ENCODE measurements at places on chromosomes 4 and X. TPM values are rescaled to one million over a fixed set of nuclear protein-coding genes. Genes with fewer than 3 reads are reported as not detected.

DNA sequence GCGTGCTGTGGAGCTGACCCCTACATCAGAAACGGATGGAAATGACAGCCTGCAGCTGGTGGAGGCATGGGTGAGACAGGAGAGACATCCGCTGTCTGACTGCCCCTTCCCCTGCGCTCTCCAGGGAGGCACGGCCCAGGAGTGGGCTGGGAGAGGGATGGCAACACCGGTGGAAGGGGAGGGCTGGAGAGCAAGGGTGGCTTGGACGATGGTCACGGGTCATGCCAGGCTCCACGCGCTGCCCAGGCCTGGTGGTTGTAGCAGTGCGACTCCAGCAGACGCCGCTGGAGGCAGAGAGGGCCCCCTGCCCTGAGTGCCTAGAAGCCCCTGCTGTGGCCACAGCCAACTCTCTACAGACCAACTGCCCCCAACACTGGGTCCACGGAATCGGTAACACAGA, 47.9 kb downstream of the GAK start:
- no peaks in the 10 kb centered on the region for H3K4me1 ChIP-seq
- no peak for DNase-seq
- no peak overlapping the region for H3K27ac ChIP-seq
- no peaks in the 10 kb centered on the region for H3K27me3 ChIP-seq
- H3K36me3 ChIP-seq = no peaks in the 10 kb centered on the region

DNA sequence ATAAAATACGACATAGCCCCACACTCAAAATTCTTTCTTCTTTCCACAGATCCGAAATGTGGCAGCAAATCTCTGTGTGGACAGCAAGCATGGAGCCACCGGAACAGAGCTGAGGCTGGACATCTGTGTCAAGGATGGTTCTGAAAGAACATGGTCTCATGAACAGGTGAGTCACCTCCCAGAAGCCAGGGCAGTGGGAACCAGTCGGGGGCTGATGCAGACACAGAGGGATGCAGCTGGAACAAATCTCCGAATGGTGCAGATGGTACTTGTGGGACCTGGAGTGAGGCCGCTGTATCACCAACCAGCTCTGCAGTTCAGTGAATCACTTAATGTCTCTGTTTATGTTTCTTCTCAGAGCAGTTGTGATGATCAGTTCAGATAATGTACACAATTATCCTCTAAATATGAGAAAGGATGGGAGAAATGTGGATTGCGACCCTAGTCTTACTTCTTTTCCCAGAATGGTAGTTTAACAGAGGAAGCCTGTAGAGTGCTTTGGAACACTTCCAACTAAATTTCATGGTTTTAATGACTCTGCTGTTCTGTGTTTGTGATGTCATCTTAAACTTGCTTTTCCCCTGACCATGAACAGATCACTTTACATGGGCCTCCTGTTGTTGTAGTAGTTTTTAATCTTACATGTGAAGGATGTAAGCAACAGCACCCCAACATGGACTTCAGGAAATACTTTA, 159.3 kb upstream of the GALNT7 start:
- no peaks in the 10 kb centered on the region for H3K36me3 ChIP-seq
- peaks cover 8% of the 10 kb centered on the region for H3K4me1 ChIP-seq
- DNase-seq = no peak
- no peak overlapping the region for H3K4me3 ChIP-seq
- H3K27me3 ChIP-seq = no peaks in the 10 kb centered on the region
- H3K27ac ChIP-seq = no peak overlapping the region

- H3K27ac ChIP-seq = no peak overlapping the region
- H3K36me3 ChIP-seq = no peaks in the 10 kb centered on the region
- no peaks in the 10 kb centered on the region for H3K27me3 ChIP-seq
- DNase-seq = no peak
- no peaks in the 10 kb centered on the region for H3K4me1 ChIP-seq
These were observed 5.3 kb downstream of the RS1 start for GRCh38 chrX:18666614-18667013.

DNA sequence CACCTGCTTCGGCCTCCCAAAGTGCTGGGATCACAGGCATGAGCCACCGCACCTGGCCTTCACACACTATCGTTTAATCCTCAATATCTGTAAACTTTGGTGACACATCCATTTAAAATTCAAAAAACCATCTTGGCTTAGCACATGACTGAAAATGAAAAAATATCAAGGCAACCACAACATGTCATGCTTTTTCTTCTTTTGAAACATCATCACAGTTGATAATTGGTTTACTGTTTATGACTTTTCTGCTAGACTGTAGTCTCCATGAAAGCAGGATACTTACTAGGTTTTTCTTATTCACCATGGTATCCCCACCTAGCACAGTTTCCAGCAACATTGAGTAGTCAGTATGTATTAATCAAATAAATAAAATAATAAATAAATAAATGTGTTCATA, 11.0 kb downstream of the GNRHR start:
- no peak overlapping the region for H3K4me3 ChIP-seq
- no peak overlapping the region for H3K27ac ChIP-seq
- no peaks in the 10 kb centered on the region for H3K4me1 ChIP-seq
- DNase-seq = no peak

- no peaks in the 10 kb centered on the region for H3K4me1 ChIP-seq
- H3K27ac ChIP-seq = no peak overlapping the region
These were observed 832.7 kb upstream of the INTU start for GRCh38 chr4:126799971-126800574.

- no peaks in the 10 kb centered on the region for H3K27me3 ChIP-seq
- no peak overlapping the region for H3K4me3 ChIP-seq
- H3K27ac ChIP-seq = no peak overlapping the region
- no peaks in the 10 kb centered on the region for H3K4me1 ChIP-seq
These were observed 42.0 kb upstream of the MXRA5 start for GRCh38 chrX:3388457-3388856.

DNA sequence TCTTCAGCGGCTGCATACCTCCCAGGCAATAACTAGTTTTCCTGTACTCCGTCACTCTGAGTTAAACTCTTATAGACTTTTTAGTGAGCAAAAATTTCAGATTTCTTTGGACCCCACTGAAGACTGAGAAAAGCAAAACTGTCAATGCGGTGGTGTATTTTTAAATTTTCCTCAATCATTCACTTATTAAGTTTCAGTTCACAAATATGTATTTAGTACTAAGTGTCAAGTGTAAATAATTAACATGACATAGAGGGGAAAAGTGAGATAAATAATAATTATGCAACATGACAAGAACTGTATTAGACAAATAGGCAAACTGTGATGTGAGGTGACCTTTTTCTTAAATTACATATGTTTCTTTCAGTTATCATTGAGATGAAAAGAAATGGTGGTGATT, 124.4 kb downstream of the NAF1 start:
- H3K4me1 ChIP-seq = no peaks in the 10 kb centered on the region
- H3K36me3 ChIP-seq = no peaks in the 10 kb centered on the region
- H3K27me3 ChIP-seq = no peaks in the 10 kb centered on the region
- DNase-seq = no peak
- no peak overlapping the region for H3K27ac ChIP-seq
- H3K4me3 ChIP-seq = no peak overlapping the region

GRCh38 chr4:129046055-129046959, 47.0 kb downstream of the SCLT1 start:
- no peaks in the 10 kb centered on the region for H3K27me3 ChIP-seq
- no peak overlapping the region for H3K4me3 ChIP-seq
- no peaks in the 10 kb centered on the region for H3K36me3 ChIP-seq
- H3K27ac ChIP-seq = no peak overlapping the region
- DNase-seq = no peak

DNA sequence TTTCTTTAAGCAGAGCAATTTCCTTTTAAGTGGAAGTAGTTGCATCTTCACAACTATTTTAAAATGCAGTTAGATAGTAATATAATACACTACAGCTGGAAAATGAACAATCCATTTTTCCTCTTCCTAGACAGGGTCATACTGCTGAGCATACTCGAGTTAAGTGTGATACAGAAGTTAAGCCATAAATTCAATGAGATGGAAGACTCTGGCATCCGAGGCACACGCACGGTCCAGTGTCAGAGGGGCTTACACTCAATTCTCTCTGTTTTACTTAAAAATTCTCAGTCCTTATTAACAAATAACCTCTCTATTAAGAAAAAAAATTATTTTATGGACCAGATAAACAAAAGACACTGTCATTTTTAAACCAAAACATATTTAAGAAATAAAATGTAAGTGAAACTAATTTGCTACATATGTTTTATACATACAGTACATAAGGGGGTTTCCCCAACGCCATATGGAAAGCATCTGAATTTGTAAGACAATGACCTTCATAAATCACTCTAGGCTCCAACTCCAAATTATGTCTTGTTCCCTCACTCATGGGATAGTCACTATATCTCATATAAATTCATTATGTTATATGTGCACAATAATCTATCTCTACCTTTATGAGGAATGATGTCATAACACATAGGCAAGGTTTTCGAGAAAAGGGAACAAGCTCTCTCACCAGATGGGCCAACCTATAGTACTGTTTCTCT, 315.3 kb downstream of the PAPSS1 start:
- H3K27me3 ChIP-seq = no peaks in the 10 kb centered on the region
- no peak overlapping the region for H3K4me3 ChIP-seq

DNA sequence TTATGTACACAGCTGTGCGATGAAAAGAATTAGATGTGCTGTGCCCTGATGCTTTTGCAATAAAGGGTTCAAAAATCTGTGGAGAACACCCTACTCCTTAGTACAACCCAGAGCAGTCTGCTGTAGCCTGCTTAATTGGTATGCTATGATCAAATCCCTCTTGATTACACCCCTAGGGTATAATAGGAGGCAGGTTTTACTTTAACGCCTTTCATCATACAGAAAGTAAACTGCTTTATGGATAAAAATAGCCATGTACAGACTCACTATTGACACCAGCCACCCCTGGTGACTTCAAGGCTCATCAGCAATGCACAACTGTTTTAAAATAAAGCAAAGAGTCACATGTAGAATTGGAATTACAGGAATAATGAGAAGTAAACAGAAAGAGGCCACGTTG, 315.3 kb downstream of the DMD start:
- no peaks in the 10 kb centered on the region for H3K4me1 ChIP-seq
- no peaks in the 10 kb centered on the region for H3K36me3 ChIP-seq
- no peaks in the 10 kb centered on the region for H3K27me3 ChIP-seq
- H3K4me3 ChIP-seq = no peak overlapping the region

DNA sequence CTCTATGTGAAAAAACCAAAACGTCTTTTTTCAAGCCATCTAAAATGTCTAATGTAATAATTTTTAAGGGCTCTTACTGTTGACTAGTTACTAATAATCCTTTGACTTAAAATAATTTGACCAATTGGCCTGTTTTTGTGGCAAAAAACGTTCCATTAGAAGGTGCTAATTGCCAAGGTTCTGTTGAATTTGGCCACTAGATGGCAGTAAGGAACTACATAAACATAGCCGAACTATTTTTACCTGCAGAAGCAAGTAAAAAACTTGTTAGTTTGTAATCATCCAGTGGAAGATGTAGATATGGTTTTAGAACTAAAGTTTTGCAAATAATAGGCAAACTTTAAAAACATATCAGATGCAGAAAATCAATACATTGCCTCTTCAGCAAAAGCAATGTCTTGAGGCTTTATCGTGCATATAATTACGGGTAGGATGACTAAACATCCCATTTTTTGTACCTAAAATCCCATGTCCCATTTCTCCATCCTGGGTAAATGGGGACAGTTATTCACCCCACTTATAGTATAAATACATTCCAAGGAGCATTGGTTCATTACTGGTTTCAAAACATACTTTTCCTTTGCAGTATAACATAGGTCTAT, 57.6 kb downstream of the PROM1 start:
- DNase-seq = peak; percentile 41
- H3K36me3 ChIP-seq = no peaks in the 10 kb centered on the region
- no peak overlapping the region for H3K27ac ChIP-seq

GRCh38 chrX:37712458-37712857, 26.9 kb downstream of the XK start:
- no peak overlapping the region for H3K4me3 ChIP-seq
- no peak overlapping the region for H3K27ac ChIP-seq
- H3K36me3 ChIP-seq = no peaks in the 10 kb centered on the region
- no peaks in the 10 kb centered on the region for H3K4me1 ChIP-seq
- H3K27me3 ChIP-seq = no peaks in the 10 kb centered on the region

DNA sequence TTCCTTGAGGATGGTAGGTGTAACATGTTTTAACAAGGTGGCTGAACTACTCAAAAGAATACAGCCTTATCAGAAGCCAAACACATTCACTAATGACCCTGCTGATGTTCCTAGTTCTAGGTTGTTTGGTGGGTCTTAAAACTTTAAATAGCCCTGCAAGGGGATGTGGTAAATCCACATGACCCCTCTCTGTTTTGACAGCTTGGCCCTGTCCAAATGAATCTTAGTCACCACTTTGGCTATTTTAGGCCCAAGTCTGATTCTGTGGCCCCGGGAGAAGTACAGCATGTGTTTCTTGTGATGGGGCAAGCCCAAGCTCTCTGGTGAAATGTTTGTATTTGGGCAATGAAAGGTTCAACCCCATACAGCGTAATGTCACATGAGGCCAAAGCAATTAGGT, 54.5 kb upstream of the GPR34 start:
- H3K27me3 ChIP-seq = no peaks in the 10 kb centered on the region
- H3K36me3 ChIP-seq = no peaks in the 10 kb centered on the region
- H3K4me1 ChIP-seq = no peaks in the 10 kb centered on the region
- no peak overlapping the region for H3K4me3 ChIP-seq
- no peak for DNase-seq

GRCh38 chr4:184850431-184851199, 24.8 kb upstream of the ACSL1 start:
- H3K27me3 ChIP-seq = no peaks in the 10 kb centered on the region
- DNase-seq = no peak
- no peak overlapping the region for H3K4me3 ChIP-seq
- H3K4me1 ChIP-seq = no peaks in the 10 kb centered on the region

DNA sequence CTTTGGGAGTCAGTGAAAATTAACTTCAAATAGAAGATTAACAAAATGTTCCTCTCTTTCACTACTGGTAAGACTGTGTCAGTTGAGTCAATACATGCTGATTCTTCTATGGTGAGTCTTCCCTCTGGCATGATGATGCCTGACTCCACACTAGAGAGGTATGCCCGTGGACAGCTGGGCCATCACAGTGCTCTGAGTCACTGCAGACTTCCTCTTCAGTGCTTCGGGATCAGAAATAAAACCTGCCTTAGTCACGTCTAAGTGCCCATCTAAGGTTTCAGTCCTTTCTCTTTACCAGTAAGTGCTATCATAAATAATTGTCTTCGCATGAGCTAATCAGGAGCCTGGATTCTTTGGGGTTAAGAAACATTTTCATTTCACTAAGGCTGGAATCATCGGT, 1.6 kb upstream of the ASB5 start:
- no peak for DNase-seq
- H3K4me3 ChIP-seq = no peak overlapping the region
- no peaks in the 10 kb centered on the region for H3K27me3 ChIP-seq
- H3K4me1 ChIP-seq = no peaks in the 10 kb centered on the region
- no peak overlapping the region for H3K27ac ChIP-seq

- H3K36me3 ChIP-seq = no peaks in the 10 kb centered on the region
- H3K27ac ChIP-seq = no peak overlapping the region
- H3K4me3 ChIP-seq = no peak overlapping the region
- peaks cover 3% of the 10 kb centered on the region for H3K4me1 ChIP-seq
These were observed 39.2 kb upstream of the ARHGAP6 start for GRCh38 chrX:11704725-11705495.

- peaks cover 4% of the 10 kb centered on the region for H3K4me1 ChIP-seq
- no peak overlapping the region for H3K4me3 ChIP-seq
- no peaks in the 10 kb centered on the region for H3K36me3 ChIP-seq
- no peaks in the 10 kb centered on the region for H3K27me3 ChIP-seq
- no peak overlapping the region for H3K27ac ChIP-seq
These were observed 162.9 kb upstream of the NOCT start for GRCh38 chr4:138852681-138853080.

Gene NR3C2
- 19.9 TPM for total RNA-seq

Gene DMRTC1
- not detected for total RNA-seq

Gene GAGE12C
- total RNA-seq = not detected

Gene SLC10A4
- 1.1 TPM for total RNA-seq

Gene RHOXF2B
- 4.7 TPM for total RNA-seq

Gene LRBA
- 61.1 TPM for total RNA-seq

Gene FAM149A
- total RNA-seq = 11.3 TPM

Gene GUCY2F
- 0.56 TPM for total RNA-seq

Gene NDNF
- 3.3 TPM for total RNA-seq

Measured in testis (tissue), 5 donors.